ENCODE measurements at places on chromosomes 4 and X. TPM values are rescaled to one million over a fixed set of nuclear protein-coding genes. Genes with fewer than 3 reads are reported as not detected.

GRCh38 chr4:89556601-89557305 lies 249.2 kb upstream of the GPRIN3 start:
- DNase-seq: no peak

Gene ARR3
- total RNA-seq: not detected

DNA sequence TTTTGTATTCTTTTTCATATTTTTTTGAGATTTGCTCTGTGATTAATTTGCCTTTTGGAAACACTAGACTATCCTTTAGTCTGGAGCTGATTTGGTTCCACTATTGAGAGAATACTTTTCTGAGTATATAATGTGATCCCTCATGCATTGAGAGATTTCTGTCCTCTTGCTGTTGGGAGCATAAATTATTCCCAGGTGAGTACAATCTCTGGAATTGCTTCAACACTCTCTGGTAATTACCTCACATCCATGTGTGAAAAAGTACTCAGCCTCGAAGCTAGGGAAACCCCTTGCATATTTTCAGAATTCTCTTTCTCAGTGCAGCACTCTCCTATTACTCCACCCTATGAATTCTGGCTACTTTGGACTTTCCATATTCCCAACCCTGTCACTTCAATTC lies 550.0 kb downstream of the RAPGEF2 start:
- no peak for DNase-seq

DNA sequence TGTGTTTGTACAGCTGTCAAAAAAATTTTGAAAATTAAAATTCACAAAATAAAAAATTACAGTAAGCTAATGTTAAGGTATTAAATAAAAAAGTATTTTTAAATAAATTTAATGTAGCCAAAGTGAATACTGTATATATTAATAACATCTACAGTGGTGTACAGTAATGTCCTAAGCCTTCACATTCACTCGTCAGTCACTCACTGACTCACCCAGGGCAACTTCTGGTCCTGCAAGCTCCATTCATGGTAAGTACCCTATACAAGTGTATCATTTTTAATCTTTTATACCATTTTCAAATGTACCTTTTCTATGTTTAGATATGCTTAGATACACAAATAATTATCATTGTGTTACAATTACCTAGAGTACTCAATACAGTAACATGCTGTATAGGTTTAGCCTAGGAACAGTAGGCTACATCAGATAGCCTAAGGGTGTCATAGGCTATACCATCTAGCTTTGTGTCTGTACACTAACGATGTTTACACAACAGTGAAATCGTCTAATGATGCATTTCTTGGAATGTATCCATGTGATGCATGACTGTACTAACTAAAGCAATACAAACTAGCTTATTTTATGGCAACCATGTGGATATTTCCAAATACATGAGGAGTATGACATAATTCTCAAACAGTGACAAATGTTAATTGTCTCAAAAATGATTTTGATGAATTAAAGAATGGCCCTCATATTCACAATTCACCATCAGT lies 13.7 kb downstream of the DDX60 start:
- no peak for DNase-seq

DNA sequence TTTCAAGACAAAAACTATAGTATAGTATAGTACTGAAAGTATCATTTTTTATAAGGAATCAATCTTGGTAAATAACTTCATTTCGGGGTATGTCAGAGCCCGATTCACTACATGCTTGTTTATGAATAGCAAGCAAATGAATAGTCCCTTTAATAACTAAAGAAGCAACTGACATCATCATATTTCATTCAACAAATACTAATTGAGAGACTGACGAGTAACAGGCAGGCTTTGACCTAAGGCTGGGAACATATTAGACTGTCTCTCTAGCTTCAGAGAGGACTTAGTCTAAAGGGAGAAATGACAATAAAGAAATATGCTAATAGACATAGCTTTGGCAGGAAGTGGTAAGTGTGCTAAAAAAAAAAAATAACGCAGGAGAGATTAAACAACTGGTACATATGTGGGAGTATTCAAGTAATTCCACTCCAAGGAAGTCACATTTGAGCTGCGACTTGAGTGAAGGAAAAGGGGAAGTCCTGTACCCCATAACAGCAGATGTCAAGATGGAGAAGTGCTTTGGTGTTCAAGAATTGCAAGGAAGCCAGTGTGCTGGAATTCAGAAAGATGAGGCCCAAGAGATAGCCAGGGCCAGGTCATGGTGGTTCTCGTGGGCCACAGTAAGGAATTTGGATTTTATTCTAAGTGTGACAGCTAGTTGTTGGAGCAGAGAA lies 284.9 kb downstream of the FBXO8 start:
- no peak for DNase-seq
